ENCODE measurements at places on chromosomes 4 and X. TPM values are rescaled to one million over a fixed set of nuclear protein-coding genes. Genes with fewer than 3 reads are reported as not detected.
A peak's percentile ranks its signal among the peaks of the same experiment; 100 is the strongest.

DNA sequence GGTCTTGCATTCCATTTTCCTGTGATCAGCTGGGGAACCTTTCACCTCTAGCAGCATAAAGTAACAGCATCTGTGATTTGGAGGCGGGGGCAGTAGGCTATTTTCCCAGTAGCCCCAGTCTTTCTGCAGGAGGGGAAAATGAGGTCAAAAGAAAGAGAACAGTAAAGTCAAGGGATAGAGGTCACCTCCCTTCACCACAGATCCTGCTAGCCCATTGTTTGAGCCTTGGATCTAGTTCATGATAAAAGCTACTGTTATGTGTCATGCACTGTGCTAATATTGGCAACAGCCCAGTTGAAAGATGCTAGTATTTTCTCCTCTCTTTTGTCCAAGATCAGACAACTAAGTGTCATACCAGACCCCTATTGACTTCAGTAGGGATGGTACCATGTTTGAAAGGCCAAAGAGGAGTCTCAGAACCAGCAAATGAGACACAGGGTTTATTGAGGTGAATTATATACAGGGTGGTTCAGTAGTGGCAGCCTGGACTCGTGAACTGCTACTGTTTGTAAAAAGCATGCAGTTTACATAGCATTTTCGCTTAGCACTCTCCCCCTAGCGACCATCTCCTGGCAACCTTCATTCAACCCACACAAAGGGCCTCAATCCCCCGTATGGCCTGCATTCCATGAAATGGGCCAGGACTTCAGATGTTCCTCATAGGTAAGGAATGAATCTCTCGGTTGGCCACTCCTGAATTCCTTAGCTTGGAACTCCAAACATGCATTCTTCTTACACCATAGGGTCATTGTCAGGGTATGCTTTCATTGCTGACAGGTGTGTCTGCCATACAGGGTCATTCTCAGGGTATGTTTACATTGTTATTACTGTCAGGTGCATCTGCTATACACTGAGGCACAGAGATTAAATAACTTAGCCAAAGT, 170.0 kb upstream of the FRMPD4 start:
- DNase-seq: no peak

GRCh38 chr4:149291463-149291862, 524.2 kb downstream of the IQCM start:
- DNase-seq: peak; percentile 84

OSTC gene
- 108 TPM for total RNA-seq

- no peak for DNase-seq
Measured at GRCh38 chrX:17859609-17860178, 1.4 kb downstream of the RAI2 start.

- DNase-seq: peak; percentile 71
Measured at GRCh38 chr4:182238355-182238931, 4.8 kb upstream of the TENM3 start.

DNA sequence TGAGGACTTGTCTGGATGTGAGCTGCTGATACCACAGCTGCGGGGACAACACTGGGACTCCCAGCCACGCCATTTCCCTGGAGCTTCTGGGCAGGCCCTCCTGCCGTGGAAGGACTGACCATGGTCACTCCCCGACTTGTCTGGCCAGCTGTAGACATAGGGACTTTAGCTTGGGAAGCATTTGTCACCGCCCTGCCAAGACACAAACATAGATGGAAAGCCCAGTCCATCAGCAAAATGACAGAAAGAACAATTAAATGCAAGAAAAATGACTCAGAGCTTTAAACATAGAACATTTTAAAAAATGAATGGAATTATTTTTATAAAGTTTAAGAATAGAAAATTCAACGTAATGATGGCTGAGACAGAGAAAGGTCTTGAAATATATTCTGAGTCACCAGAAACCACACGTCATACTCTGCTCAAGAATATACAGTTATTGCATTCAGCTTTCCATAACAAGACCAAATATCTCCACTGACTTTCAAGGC, 107.6 kb upstream of the CBR4 start:
- DNase-seq: peak; percentile 87

DNA sequence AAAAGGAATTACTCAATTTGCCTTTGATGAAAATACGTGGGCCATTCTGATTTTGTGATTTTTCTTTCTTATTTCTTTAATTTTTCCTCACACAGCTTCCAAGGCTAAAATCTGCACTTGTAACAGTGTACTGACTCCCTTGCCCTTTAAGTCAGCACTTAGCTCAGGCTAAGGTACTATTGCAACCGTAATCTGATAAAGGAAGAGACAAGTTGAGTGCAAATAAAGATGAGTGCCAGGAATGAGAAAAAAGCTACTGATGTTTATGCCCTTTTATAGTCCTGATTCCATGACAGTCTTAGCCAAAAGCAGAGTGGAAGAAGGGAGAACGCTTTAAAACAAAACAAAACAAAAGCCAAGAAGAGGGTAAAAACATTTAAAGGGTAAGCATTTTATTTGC, 6.0 kb downstream of the DMD start:
- DNase-seq: no peak

DNA sequence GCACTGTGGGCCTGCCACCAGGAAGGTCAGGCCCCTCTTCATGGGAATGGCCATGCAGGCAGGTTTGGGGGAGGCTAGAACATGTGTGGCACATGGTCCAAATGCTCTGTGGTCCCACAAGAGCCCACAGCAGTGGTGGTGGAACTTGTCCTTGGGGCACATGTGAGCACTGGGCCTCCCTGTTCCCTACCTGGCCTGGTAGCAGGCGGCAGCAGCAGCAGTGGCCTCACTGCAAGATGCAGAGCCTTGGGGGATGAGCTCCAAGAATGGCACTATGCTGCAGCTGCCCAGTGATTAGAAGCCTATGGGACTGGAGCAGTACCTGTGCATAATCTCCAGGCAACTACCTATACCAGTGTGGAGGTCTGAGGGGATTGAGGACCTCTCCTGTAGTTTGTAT, 197.0 kb upstream of the DCAF8L1 start:
- no peak for DNase-seq

DNA sequence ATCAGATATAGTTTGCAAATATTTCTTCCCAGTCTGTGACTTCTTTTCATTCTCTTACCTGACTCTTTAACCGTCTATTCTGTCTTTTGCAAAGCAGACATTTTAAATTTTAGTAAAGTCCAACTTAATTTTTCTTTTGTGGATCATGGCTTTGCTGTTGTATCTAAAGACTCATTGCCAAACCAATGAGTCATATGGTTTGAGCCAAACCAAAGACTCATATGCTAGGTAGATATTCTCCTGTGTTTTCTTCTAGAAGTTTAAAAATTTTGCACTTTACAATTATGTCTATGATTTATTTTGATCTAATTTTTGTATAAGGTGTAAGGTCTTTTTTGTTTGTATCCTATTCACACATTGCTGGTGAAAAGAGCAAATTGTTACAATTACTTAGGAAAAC, 446.8 kb downstream of the ANKRD50 start:
- DNase-seq: peak; percentile 22

DNA sequence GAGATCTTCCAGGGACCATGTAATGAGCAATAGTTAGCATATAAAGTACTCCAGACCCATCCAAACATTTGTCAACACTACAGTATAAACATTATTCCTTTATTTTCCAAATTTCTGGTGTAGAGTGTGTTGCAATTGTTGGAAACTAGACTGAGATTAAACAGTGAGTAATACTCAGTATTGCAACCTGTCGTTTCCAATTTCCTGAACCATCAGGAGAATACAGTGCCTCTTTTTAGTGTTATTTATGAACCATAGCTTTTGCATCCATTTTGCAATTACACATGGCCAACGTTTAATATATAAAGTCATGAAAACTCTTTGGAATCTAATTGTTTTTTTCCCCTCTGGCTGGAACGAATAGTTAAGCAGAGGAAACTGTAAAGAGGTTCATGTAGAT, 58.3 kb upstream of the DHRSX start:
- DNase-seq: no peak

All from fibroblast of lung (primary cell).